ENCODE measurements at places on chromosomes 2 and 18.

GRCh38 chr2:175976391-175977157 lies 25.5 kb downstream of the LNPK start:
- peak; percentile 3 for DNase-seq

DNA sequence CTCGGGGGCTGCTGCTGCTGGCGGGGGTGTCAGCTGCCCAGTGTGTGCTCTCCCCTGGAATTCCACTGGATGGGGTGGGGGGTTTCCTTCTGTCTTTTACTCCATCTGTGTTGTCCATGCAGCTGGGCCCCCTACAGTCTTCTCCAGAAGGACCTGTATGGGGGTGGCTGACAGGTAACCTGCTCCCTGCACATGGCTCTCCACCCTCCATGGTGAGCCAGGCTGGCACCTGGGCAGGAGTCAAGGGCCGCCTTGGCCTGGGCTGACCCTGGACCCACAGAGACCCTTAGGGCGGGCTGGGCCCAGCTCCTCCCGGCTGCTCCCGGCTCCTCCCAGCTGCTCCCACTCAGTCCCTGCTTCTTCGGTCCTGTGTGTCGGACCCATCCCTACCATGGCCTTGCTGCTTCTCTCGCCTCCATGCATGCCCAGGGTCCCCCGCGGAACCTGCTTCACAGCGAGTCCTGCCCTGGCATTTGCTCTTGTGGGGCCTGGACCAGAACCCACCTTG lies 15.0 kb downstream of the SNTG2 start:
- no peak for DNase-seq

GRCh38 chr2:98020992-98021713 lies 25.4 kb upstream of the TMEM131 start:
- DNase-seq, result no peak

DNA sequence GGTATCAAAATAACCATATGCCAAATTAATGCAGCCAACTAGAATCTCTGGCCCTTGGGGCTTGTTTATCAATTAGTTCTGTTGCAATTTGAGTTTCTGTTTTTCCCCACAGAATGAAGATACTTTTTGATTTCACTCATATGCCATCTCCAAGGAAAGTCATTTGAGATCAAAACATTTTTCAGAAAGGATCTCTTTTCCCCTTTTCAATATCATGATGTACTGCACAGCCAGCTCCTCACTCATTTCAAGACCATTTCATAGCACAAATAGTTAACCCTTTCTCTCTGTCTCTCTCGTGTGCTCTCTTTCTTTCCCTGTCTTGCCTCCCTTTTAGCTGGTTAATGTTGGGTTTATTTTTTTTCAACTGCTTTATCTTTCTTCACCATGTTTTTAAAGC lies 387.3 kb downstream of the STK39 start:
- no peak for DNase-seq

DNA sequence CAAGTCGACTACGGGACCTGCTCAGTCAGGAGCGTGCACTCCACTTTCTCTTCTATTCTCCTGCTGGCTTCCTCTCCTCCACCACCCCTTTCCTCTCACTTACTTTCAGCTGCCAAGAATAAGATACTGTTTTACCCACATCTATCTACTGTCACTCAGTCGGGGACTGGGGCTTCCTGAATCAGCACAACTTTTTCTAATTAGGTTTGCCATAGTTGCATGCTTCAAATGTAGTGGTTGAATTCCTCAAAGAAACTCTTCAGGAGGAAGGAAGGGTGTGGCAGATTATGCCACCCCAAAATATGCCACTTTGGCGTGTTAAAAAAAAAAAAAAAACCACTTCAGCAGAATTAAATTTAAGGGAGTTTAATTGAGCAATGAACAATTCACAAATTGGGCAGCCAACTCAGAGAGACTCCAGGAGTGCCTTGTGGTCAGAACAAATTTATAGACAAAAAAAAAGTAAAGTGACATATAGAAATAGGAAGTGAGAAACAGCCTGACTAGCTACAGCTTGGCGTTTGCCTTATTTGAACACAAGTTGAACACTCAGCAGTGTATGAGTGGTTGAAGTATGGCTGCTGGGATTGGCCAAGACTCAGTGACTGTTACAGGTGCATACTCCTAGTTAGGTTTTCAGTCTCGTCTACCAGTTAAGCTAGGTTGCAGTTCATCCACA lies 32.5 kb upstream of the RMDN2 start:
- DNase-seq, result no peak

GRCh38 chr18:74497778-74498177 lies 1.6 kb downstream of the CNDP2 start:
- no peak for DNase-seq

- no peak for DNase-seq
Measured at GRCh38 chr2:2464094-2464493, 133.0 kb upstream of the MYT1L start.
